ENCODE measurements at places on chromosomes 16 and 17. TPM values are rescaled to one million over a fixed set of nuclear protein-coding genes. Genes with fewer than 3 reads are reported as not detected.

Gene RNF222
- not detected for total RNA-seq

Gene SMTNL2
- total RNA-seq = 4.5 TPM

DNA sequence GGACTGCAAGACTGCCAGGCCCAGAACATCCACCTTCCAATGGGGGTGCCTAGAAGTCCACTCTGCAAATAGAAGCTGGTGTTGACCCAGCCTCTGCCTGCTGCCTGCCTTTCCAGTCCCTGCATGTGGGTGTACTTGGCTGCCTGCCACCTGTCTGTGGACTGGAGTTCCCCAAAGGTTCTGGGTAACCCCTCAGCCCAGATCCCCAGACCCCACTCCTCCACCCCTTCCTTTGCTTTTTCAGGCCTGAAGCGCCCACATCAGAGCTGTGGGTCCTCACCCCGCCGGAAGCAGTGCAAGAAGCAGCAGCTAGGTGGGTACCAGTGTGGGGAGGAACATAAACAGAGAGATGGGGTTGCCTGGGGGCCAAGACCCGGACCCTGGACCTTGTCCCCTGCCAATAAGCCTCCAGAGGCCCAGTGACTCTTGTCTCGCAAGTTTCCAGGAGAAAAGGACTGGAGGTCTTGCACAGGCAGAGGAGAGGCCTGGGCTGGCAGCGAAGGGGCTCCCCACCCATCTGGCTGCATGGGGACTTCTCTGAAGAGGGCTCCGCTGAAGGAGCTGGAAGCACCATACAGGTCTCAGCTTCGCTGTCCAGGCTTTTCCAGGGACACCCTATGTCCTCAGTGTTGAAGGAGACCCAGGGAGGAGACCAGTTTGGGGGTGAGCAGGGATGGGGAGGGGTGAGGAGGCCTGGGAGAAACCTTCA, 34.3 kb downstream of the NLRC5 start:
- DNase-seq = no peak

- DNase-seq = no peak
These were observed 34.4 kb downstream of the KNOP1 start for GRCh38 chr16:19683453-19684236.

DNA sequence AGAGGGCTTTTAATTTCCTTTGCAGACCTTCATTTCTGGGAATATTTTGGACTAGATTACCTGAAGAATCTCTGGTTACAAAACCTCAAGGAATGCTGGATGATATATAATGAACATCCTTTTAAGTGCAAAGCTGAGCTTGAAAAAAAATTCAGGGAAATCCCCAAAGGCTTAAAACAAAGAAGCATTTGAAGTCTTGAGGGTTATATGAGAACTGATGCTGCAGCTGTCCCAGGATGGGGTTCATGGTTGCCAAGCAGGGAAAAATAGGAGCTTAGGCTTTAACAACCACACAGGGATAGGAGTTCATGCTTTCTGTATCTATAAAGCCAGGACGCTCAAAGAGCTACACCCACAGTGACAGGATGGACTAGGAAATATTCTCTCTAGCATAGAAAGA, 150.4 kb upstream of the IRX5 start:
- DNase-seq = no peak

- no peak for DNase-seq
These were observed 3.7 kb downstream of the SERPINF1 start for GRCh38 chr17:1765576-1765975.

GRCh38 chr16:12497526-12497925, 306.2 kb downstream of the CPPED1 start:
- no peak for DNase-seq

- no peak for DNase-seq
These were observed 2.7 kb downstream of the CARMIL2 start for GRCh38 chr16:67647681-67648080.

GRCh38 chr17:41434415-41434814, 6.4 kb downstream of the KRT38 start:
- no peak for DNase-seq

Measured in H1 (cell line).